Stimulated activated CD4-positive, alpha-beta T cell treated with anti-CD3 and anti-CD28 coated beads, Interleukin-2, amount 100 ng/mL, for 24 hours (primary cell): ENCODE measurements at places on chromosomes 5 and 9.

GRCh38 chr9:23483566-23483965 lies 342.5 kb downstream of the ELAVL2 start:
- no peak for DNase-seq

DNA sequence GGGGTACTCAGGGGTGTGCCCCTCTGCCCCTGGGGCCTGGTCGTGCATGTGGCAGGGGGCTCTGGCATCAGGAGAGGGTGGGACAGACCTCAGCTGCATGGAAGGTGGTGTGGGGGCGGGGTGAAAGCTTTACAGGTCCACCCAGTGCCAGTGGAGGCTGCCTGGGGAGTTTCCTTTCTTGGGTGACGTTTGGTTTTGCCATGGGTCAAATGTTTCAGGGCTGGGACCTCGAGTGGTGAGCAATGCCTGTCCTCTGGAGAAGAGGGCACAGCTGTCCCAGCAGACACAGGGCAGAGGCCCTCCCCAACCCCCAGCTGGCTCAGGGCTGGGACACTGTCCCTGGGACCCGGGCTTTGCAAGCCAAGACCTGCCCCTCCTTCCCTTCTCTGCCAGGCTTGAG lies 3.6 kb downstream of the RXRA start:
- no peak for DNase-seq

- DNase-seq: no peak
Measured at GRCh38 chr9:8783941-8784340, 984.4 kb upstream of the DMAC1 start.

- no peak for DNase-seq
Measured at GRCh38 chr9:130639866-130640555, 24.4 kb upstream of the PRDM12 start.
